ENCODE measurements at places on chromosomes 1 and 21. TPM values are rescaled to one million over a fixed set of nuclear protein-coding genes. Genes with fewer than 3 reads are reported as not detected.

GBP6 gene
- total RNA-seq = 0.16 TPM

LYPD8 gene
- total RNA-seq = not detected

PGLYRP4 gene
- not detected for total RNA-seq

SLC9C2 gene
- total RNA-seq = not detected

ACTL8 gene
- total RNA-seq = not detected

DYNLT5 gene
- total RNA-seq = 0.26 TPM

BCAN gene
- not detected for total RNA-seq

KCNJ6 gene
- total RNA-seq = 18.3 TPM

PGM1 gene
- total RNA-seq = 100 TPM

TRIM58 gene
- total RNA-seq = not detected

PAQR7 gene
- 6.3 TPM for total RNA-seq

FCN3 gene
- not detected for total RNA-seq

RHOU gene
- 0.10 TPM for total RNA-seq

IL12RB2 gene
- total RNA-seq = not detected

PRAMEF26 gene
- not detected for total RNA-seq

AGTRAP gene
- 44.5 TPM for total RNA-seq

SFN gene
- total RNA-seq = not detected

MYCL gene
- total RNA-seq = 77.9 TPM

YY1AP1 gene
- 45.7 TPM for total RNA-seq

FALEC gene
- total RNA-seq = not detected

UQCRHL gene
- total RNA-seq = 1.5 TPM

S100A4 gene
- total RNA-seq = 757 TPM
